ENCODE measurements at places on chromosomes 7 and 10. TPM values are rescaled to one million over a fixed set of nuclear protein-coding genes. Genes with fewer than 3 reads are reported as not detected.

Gene COL26A1
- 0.51 TPM for total RNA-seq

Gene CALML5
- not detected for total RNA-seq

Gene NANOS1
- 3.6 TPM for total RNA-seq

Gene FAM13C
- total RNA-seq: 0.08 TPM

Gene CPVL
- 0.29 TPM for total RNA-seq

Gene TMEM106B
- total RNA-seq: 32.9 TPM

Gene TPST1
- 5.7 TPM for total RNA-seq

Gene LUC7L2
- 37.5 TPM for total RNA-seq

Gene GHRHR
- not detected for total RNA-seq

Gene MEPCE
- total RNA-seq: 42.1 TPM

Gene GCK
- total RNA-seq: not detected

Gene OR13A1
- total RNA-seq: not detected

Gene VPS26A
- total RNA-seq: 53.9 TPM

Gene COPG2
- 13.9 TPM for total RNA-seq

Gene ANKRD61
- 0.51 TPM for total RNA-seq

Gene UCN3
- not detected for total RNA-seq

Gene OPALIN
- total RNA-seq: not detected

Gene CARD11
- total RNA-seq: 1.5 TPM

Gene BLNK
- 0.07 TPM for total RNA-seq

Gene OPN1SW
- not detected for total RNA-seq

Gene TAS2R39
- not detected for total RNA-seq

Gene LRRC17
- total RNA-seq: 0.15 TPM

Gene FEZF1
- total RNA-seq: not detected

Data from A549 treated with Mapracorat at 1 μM for 4 hours (cell line).